ENCODE measurements at places on chromosomes 7 and 10.

DNA sequence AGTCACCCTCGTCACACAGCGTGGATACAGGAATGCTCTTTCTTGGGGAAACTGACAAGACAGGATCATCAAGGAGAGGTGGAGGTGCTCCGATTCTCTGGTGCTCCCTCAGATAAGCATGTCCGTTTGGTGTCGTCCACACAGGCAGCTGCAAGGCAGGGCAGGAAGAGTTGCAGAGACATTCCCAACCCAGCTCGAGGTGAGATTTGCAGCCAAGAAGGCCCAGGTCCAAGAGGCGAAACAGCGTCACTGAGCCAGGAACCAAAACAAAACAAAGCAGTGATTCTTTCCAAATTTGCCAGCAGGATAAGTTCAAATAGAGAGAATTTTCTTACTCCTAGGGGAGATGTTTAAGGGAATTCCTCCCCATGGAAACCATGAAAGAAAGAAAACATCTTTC is 386.5 kb upstream of the PFKP start:
- DNase-seq = no peak

GRCh38 chr10:127947211-127947610 is 40.3 kb downstream of the PTPRE start:
- no peak for DNase-seq

GRCh38 chr7:98641646-98642500 is 24.8 kb downstream of the NPTX2 start:
- DNase-seq = no peak

DNA sequence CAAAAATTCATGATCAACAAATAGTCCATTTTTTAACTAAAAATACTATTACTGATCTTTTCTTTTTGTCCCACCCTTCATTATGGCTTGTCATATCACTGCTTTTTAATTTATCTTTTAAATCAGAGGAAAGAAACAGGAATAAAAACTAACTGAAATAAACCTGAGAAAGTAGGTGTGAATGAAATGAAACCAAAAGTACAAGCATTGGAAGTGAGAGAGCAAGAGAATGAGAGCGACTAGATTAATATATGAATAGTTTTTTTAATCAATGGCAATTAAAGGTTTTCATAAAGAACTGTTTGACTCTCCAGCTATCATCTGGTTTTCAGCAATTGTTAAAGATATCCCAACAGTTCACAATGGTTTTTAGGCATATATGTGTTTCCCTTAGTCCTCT is 137.8 kb downstream of the SPAG6 start:
- no peak for DNase-seq

DNA sequence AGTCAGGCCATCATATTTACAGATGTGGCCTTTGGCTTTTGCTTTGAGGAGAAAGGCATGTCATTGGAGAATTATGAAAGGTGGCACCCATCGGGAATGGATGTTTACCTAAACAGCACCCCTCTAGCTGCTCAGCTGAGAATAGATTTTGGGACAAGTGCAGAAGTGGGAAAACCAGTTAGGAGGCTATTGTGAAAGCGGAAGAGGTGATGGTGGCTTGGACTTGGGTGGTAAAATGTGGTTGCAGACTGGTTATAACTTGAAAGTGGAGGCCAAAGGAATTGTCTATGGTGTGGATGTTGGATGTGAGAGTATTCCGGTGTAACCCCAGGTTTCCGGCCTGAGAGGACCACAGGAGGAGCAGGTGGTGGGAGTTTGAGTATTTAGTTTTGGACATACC is 5.2 kb upstream of the SLC12A9 start:
- no peak for DNase-seq

GRCh38 chr7:129176916-129177710 is 11.3 kb upstream of the SMO start:
- DNase-seq = no peak

DNA sequence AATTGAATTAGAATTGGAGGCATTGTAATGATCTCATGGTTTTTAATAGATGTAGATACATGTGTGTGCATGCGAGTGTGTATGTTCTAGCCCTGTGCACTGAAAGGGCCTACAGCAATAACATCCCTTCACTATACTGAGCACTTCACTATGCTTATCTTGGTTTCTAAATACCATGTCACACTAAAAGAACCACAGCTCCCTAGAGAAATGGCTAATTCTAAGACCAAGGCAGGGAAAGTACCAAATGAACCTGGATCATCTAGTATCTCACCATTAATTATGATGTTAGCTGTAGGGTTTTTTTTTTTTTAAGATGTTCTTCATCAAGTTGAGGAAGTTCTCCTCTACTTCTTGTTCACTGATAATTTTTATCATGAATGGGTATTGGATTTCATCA is 55.1 kb downstream of the HECTD2 start:
- no peak for DNase-seq

Measured in stimulated activated CD8-positive, alpha-beta memory T cell treated with anti-CD3 and anti-CD28 coated beads, Interleukin-15, amount 100 ng/mL, for 24 hours (primary cell).